ENCODE measurements at places on chromosomes 4 and X. TPM values are rescaled to one million over a fixed set of nuclear protein-coding genes. Genes with fewer than 3 reads are reported as not detected.
A peak's percentile ranks its signal among the peaks of the same experiment; 100 is the strongest.

DNA sequence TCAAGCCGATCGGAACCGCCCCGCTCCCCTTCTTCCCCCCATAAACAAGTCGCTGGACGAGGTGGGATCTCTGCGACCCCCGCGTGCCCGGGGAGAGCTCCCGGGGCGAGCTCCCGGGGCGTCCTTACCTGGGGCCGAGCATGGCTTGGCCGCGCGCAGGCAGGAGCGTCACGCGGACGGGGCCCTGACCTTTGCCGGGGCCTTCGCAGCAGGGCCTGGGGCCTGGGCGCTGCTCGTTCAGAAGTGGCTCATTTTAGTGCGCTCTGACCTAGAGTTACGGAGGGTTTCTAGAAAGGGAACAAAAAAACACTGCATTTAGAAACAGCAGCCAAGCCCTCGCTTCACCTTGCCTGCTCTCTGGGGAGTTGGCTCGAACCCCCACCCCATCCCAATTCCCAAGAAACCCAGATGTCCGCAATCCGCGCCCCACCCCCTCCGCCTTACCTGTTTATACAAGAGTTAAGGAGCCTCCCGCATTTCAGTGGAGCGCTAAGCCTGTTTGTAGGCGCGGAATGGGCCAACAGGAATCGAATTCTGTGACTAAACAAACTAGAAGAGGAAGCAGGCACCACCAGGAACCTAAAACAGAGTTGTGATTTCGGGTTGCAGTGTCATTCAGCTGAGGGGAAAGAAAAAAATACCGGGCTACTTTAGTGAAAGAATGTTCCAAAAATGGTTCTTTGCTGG, 814 bp upstream of the RBM47 start:
- no peak overlapping the region for H3K4me3 ChIP-seq
- no peaks in the 10 kb centered on the region for H3K36me3 ChIP-seq
- peaks cover 4% of the 10 kb centered on the region for H3K27me3 ChIP-seq
- H3K27ac ChIP-seq, result no peak overlapping the region

DNA sequence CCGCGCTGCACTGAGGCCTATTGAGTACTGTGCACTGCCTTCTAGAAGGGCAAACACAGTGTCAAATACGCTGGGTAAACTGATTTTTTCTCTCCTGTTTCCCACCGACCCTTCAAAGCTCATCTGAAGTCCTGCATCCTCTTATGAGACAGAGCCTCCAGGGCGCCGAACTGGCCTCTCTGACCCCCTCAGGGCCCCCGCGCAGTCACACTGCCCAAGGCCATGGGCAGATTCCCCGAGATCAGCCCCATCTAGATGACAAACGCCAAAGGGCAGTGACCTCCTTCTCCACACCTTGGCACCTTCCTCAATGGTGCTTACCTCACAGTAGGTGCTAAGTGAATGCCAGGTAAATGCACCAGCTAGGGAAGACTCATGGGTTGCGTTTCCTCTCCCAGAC, 34.4 kb downstream of the CHST7 start:
- H3K27me3 ChIP-seq, result no peaks in the 10 kb centered on the region
- DNase-seq, result no peak
- no peaks in the 10 kb centered on the region for H3K36me3 ChIP-seq
- no peak overlapping the region for H3K4me3 ChIP-seq

GRCh38 chr4:17535906-17536305, 20.9 kb downstream of the CLRN2 start:
- no peak overlapping the region for H3K4me3 ChIP-seq
- H3K36me3 ChIP-seq, result no peaks in the 10 kb centered on the region
- H3K4me1 ChIP-seq, result no peaks in the 10 kb centered on the region
- no peak for DNase-seq
- no peaks in the 10 kb centered on the region for H3K27me3 ChIP-seq

- H3K27me3 ChIP-seq, result no peaks in the 10 kb centered on the region
- H3K27ac ChIP-seq, result no peak overlapping the region
- no peaks in the 10 kb centered on the region for H3K36me3 ChIP-seq
- no peak overlapping the region for H3K4me3 ChIP-seq
- H3K4me1 ChIP-seq, result no peaks in the 10 kb centered on the region
These were observed 15.3 kb upstream of the HPGD start for GRCh38 chr4:174537634-174538033.

- no peaks in the 10 kb centered on the region for H3K4me1 ChIP-seq
- DNase-seq, result no peak
- no peak overlapping the region for H3K27ac ChIP-seq
- no peaks in the 10 kb centered on the region for H3K36me3 ChIP-seq
These were observed 128.5 kb upstream of the VEGFC start for GRCh38 chr4:176921256-176921655.

- H3K36me3 ChIP-seq, result no peaks in the 10 kb centered on the region
- no peak overlapping the region for H3K4me3 ChIP-seq
- H3K27me3 ChIP-seq, result no peaks in the 10 kb centered on the region
These were observed 175.5 kb downstream of the GASK1B start for GRCh38 chr4:157997296-157997695.

DNA sequence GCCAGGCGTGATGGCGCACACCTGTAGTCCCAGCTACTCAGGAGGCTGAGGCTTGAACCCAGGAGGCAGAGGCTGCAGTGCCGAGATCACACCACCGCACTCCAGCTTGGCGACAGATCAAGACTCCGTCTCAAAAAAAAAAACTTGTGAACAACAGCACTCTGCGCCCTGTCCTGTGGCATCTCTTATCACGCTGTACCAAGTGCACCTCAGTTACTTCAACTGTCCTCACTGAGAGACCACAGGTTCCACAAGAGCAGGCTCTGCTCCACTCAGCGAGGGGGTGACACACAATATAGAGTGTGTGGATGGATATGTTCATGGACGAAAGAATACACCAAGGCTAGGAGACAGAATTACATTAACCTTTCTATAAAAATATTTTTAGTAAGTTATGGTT, 49.3 kb downstream of the ADGRA3 start:
- H3K4me3 ChIP-seq, result no peak overlapping the region
- H3K4me1 ChIP-seq, result no peaks in the 10 kb centered on the region
- no peaks in the 10 kb centered on the region for H3K36me3 ChIP-seq
- H3K27me3 ChIP-seq, result no peaks in the 10 kb centered on the region

- no peaks in the 10 kb centered on the region for H3K27me3 ChIP-seq
- DNase-seq, result no peak
- H3K27ac ChIP-seq, result no peak overlapping the region
- H3K36me3 ChIP-seq, result no peaks in the 10 kb centered on the region
These were observed 36.7 kb downstream of the DHRSX start for GRCh38 chrX:2463973-2464676.

DNA sequence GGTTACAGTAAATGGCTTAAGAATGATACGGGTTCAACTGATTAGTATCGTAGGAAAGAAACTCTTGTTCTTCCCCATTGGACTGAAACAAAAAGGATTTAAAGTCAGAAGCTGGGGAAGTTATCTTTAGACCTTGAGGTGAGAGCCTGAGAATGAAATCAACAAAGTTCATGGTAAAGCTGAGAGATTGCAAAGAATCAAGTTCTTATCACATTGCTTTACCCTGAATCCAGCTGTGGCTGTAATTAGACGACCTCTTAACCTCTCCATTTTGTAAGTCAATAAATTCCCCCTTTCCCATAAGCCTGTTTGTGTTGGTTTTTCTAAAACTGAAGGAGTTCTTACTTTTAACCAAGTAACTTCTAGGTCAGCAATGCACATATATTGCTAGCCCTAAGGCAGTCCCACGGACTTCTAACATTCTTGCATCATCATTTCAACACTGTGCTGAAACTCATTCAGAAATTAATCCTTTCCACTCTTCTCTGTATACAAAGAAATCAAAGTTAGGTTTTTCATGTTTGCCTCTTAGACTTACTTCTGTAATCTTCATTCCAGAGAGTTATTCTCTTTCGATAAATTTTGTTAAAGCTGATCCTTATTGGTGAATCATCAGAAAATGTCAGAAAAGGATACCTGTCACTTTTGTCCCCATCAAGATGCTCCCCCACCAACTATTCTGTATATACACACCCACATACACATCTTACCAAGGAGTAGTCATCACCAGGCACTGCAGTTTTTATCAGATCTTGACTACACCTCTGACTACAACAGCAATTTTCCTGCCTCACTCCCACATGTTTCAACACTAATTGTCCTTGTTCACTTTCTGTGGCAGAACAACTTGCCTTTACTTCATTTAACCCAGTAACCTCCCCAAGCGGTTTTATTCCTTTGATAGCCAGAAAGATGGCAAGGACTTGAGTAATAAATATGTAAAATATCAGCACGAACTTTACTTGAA, 77.9 kb upstream of the STK26 start:
- no peaks in the 10 kb centered on the region for H3K27me3 ChIP-seq
- H3K4me1 ChIP-seq, result no peaks in the 10 kb centered on the region
- H3K4me3 ChIP-seq, result no peak overlapping the region
- no peak overlapping the region for H3K27ac ChIP-seq

GRCh38 chr4:177692907-177693306, 250.7 kb upstream of the AGA start:
- no peak overlapping the region for H3K27ac ChIP-seq
- DNase-seq, result no peak
- H3K27me3 ChIP-seq, result no peaks in the 10 kb centered on the region
- no peaks in the 10 kb centered on the region for H3K36me3 ChIP-seq

DNA sequence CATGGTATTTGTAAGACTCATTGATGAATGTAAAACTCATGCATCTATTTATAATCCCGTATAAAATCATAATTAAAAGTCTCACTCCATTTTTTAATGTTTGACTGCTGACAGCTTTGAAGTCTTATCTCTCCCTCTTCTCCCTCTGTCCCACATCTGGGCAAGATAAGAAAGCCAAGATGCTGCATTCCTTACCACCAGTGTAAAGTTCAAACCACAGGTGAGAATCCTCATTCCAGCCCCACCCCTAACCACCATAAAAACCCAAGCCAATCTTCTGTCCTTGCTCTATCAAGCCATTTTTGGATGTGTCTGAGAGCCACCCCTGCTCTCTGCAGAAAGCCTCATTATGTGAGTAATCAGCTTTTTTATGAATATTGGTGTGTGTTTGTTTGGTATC, 59.3 kb upstream of the MAGED1 start:
- H3K27me3 ChIP-seq, result no peaks in the 10 kb centered on the region
- no peak overlapping the region for H3K4me3 ChIP-seq
- no peak for DNase-seq
- no peaks in the 10 kb centered on the region for H3K4me1 ChIP-seq
- H3K27ac ChIP-seq, result no peak overlapping the region
- H3K36me3 ChIP-seq, result no peaks in the 10 kb centered on the region

DNA sequence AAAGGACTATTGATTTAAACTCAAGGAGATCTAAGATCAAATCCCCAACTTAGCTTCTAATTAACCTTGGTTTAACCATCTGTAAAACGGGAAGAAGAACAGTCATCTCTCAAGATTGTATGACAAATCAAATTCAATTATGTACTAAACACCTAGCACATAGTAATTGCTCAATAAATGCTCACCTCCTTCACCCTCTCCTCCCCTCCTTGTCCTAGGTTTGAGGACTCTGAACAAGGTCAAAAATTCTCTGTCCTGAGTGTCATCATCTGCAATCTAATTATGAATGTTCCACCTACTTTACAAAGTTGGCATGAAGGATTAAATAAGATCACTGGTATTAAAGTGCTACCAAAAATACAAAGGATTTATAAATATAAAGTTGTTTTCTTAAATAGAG, 320.1 kb upstream of the PPARGC1A start:
- no peak overlapping the region for H3K4me3 ChIP-seq
- DNase-seq, result no peak
- H3K36me3 ChIP-seq, result no peaks in the 10 kb centered on the region
- H3K27me3 ChIP-seq, result no peaks in the 10 kb centered on the region
- no peaks in the 10 kb centered on the region for H3K4me1 ChIP-seq
- H3K27ac ChIP-seq, result no peak overlapping the region

- no peak overlapping the region for H3K27ac ChIP-seq
- no peak overlapping the region for H3K4me3 ChIP-seq
- no peaks in the 10 kb centered on the region for H3K4me1 ChIP-seq
- H3K27me3 ChIP-seq, result no peaks in the 10 kb centered on the region
- H3K36me3 ChIP-seq, result no peaks in the 10 kb centered on the region
- no peak for DNase-seq
These were observed 63.9 kb downstream of the RS1 start for GRCh38 chrX:18607966-18608365.

- no peaks in the 10 kb centered on the region for H3K36me3 ChIP-seq
- DNase-seq, result no peak
- no peak overlapping the region for H3K27ac ChIP-seq
- no peak overlapping the region for H3K4me3 ChIP-seq
These were observed 166.3 kb downstream of the GALNTL6 start for GRCh38 chr4:171979461-171979860.

- H3K4me1 ChIP-seq, result no peaks in the 10 kb centered on the region
- no peak overlapping the region for H3K27ac ChIP-seq
- H3K36me3 ChIP-seq, result no peaks in the 10 kb centered on the region
- no peaks in the 10 kb centered on the region for H3K27me3 ChIP-seq
These were observed 299.6 kb downstream of the TLL1 start for GRCh38 chr4:166172619-166173018.

DNA sequence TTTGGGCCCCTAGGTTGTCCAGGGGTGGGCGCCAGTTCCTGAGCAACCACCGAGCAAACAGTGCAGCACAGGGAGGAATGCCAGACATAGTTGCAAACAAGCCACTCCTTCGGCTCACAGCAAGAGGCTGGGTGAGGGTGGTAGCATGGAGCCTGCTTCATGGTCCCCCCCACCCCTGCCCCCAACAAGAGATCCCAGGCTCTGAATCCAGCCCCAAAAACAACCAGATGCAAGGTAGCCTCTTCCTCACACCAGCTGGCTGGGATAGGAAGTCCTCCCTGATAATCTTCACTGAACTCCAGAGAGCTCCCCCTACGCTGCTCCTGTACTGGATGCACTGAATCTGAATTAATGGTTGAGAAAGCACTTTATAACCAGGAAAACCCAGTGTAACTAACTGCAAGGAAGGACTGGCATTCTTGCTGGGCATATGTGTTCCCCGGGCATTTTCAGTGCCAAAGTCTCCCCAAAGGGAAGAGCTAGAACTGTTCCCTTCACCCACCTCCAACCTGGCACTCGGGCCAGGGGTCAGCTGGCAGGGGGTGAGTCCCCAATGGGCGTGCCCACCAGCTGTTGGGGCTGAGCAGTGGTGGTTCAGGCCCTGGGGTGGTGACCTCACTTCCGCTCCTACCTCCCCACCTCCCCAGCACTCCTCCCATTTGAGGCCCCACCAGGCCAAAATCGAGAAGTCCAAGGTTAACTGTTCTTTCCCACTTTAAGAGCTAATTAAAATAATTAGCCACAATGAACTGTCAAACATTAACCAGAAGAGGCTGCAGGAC, 1.5 kb downstream of the ELF4 start:
- peak; percentile 53 for DNase-seq
- H3K4me1 ChIP-seq, result peaks cover 48% of the 10 kb centered on the region
- no peaks in the 10 kb centered on the region for H3K27me3 ChIP-seq
- peak overlapping the region; percentile 57 for H3K4me3 ChIP-seq

Gene AR
- 0.19 TPM for total RNA-seq

Gene KLHL13
- 0.53 TPM for total RNA-seq

Gene BRS3
- total RNA-seq, result not detected

Gene USP17L18
- total RNA-seq, result not detected

Gene BEX2
- 41.9 TPM for total RNA-seq

Gene C4orf36
- total RNA-seq, result 0.70 TPM

Gene CEP44
- total RNA-seq, result 25.7 TPM

Gene SRD5A3
- 2.9 TPM for total RNA-seq

Gene PAGE1
- not detected for total RNA-seq

Gene BEX5
- 5.9 TPM for total RNA-seq

Gene XAGE2
- total RNA-seq, result not detected

Gene ART3
- total RNA-seq, result not detected

Gene LUZP4
- not detected for total RNA-seq

Gene VCX2
- not detected for total RNA-seq

Gene ENPP6
- not detected for total RNA-seq

Gene USP27X
- total RNA-seq, result 7.3 TPM
